ENCODE measurements at places on chromosomes 11 and 22.
A peak's percentile ranks its signal among the peaks of the same experiment; 100 is the strongest.

DNA sequence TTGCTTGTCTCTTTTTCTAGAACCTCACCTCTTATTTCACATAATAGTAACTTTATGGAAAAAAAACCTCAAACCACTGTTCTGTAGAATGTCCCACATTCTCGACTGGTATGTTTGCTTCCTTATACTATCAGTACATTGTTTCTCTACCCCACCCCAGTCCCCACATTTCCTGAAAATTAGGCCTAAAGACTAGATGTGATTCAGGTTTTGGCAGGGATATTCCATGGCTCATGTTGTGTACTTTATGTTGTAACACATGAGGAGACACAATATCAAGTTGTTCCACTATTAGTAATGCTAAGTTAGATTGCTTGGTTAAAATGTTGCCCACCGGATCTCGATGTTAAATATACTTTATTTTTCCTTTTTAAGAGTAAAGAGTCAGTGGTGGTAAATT lies 34.7 kb downstream of the DDIAS start:
- DNase-seq, result no peak

DNA sequence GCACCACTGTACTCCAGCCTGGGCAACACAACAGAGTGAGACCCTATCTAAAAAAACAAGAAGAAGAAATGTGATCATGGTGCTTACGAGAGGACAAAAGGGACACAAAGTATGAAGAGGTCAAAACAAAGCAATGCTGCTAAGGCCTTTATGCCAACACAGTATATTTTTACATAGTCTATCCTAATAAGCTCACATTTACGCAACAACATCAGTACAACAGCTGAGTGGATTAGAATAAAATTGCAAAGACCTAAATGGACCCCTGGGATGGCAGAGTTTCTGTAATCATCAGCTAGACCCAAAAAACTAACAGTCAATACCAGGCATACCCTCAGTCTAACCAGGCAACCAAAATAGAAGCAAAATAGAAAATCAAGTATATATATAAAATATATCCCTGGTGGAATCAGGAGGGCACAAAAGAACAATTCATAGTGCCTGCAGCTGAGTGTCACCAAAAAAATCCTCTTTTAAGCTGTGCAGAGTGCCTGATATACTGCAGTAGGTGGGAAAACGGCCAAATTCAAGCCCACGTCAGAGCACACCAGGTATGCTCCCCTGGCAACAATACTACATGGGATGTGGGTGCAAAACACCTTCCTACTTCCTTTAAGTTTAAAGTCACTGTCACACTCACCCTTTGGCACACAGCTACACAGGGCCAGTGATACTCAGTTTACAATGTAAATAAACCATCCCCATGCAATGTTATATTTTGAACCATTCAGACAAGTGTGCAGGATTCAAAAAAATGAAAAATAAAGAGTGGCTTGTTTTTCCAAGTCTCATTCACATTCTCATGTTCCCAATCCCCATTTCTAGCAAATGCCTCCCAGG lies 57.8 kb downstream of the RBFOX2 start:
- no peak for DNase-seq

DNA sequence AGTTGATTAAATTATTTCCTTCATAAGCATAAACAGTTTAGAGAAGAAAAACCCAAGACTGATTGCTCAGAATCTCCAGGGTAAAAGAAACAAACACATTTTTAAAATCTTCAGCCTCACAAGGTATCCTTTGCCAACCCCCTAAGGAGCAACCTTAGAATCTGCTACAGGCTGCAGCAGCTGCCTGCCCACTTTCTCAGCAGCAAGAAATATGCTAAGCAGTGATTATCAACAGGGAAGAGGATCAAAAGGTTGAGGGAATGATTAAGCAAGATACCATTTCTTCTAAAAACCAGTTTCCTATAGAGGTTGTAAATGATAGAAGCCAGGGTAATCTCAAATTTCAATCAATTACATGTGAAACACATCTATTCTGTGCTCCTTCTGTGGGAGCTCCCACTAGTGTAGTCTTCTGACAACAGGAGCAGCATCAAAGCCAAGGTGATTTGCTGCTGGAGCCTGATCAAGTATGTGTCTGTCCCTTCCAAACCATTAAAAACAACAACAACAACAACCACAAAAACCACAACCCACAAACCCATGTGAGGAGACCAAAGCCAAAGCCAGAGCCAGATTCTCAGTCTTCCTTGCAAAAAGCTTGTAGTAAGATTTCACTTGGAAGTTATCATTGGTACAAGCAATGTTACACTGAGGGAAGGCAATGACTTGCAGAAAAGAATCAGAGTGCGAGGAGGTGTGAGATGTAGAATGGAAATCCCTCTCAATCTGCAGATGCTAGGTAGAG lies 761.2 kb downstream of the DLG2 start:
- no peak for DNase-seq

GRCh38 chr11:64851831-64852351 lies 7.4 kb upstream of the CDC42BPG start:
- DNase-seq, result no peak

GRCh38 chr11:1308743-1309497 lies 512 bp downstream of the TOLLIP start:
- DNase-seq, result no peak

DNA sequence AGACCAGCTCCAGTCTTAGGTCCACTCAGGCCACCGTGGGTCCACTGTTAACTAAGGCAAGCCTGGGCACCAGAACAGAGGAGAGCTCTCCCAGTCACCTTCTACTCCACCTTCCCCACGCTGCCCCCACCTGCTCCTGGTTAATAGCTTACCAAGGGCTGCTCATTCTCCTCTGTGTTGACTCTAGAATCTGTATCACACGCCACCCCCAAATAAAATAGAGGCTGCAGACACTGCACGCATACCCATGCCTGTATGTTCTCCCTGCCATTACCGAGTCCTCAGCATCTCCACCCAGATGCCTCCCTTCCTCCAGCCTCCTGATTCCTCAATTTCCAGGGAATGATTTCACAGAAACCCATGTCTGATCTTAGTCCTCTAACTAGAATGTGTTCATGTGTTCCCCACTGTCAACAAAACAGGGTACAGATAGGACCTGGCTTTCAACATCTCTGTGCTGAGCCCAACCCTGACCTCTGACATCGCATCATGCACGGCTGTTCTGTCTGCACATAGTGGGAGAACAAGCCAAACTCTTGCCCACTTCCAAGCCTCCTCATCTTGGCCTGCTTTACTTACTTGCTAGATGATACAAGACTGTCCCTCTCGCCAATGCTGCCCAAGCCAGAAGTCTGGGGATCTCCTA lies 49.8 kb downstream of the SMCO4 start:
- no peak for DNase-seq

- no peak for DNase-seq
These were observed 13.6 kb upstream of the OR56B1 start for GRCh38 chr11:5722622-5723021.

GRCh38 chr11:105000167-105000566 lies 22.8 kb downstream of the CASP5 start:
- DNase-seq, result no peak

DNA sequence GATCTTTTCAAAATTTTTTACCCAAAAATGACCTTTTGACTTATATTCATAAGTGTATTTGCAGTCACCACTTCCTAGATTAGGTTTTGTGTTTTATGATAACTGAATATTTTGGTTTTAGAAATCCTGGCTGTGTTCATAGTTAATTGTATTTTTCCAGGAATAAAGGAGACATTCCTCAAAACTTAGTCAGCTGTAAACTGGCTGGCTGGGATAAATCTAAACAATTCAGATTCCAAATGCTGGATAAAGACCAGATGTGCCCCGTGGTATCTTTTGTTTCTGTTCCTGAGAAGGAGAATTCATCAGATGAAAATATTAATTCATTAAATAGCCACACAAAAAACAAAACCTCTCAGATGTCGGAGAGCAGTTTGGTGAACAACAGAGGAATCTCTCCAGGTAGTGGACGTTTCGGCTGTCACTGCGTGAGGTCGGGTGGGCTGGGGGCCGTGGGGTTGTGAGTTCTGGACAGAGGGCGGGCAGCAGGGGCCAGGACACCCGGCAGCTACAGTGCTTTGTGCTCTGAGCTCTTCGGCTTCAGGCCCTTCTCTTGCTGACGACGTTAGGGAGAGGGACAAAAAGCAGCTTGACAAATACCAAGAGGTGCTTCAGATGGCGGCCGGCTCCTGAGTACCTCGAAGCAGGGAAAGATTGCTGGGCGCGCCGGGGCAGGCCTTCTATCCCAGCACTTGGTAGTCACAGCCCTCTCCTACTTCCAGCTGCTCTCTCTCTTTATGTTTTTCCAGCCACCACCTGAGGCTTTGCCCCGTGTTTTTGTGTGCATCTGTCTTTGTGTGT lies 24.6 kb downstream of the MOV10L1 start:
- no peak for DNase-seq

- DNase-seq, result no peak
These were observed 396.2 kb upstream of the RAG2 start for GRCh38 chr11:36994208-36994607.

GRCh38 chr11:11858676-11859075 lies 16.9 kb downstream of the USP47 start:
- DNase-seq, result no peak

DNA sequence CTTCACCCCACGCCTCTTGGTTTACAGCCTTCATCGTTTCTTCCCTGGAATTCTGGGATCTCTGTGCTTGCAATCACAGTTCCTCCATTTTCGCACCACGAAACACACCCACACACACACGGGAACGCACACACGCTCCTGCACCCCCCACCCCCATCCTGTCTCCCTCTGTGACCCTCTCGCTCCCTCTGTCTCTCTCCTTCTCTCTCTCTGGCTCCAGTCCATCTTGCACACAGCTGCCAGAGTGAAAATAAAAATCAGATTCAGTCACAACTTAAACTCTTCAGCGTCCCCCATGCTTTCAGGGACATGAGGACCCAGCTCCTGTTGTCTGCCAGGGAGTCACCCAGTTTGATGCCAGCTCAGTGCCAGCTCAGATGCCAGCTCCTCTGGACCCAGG lies 3.0 kb downstream of the GAL start:
- no peak for DNase-seq

DNA sequence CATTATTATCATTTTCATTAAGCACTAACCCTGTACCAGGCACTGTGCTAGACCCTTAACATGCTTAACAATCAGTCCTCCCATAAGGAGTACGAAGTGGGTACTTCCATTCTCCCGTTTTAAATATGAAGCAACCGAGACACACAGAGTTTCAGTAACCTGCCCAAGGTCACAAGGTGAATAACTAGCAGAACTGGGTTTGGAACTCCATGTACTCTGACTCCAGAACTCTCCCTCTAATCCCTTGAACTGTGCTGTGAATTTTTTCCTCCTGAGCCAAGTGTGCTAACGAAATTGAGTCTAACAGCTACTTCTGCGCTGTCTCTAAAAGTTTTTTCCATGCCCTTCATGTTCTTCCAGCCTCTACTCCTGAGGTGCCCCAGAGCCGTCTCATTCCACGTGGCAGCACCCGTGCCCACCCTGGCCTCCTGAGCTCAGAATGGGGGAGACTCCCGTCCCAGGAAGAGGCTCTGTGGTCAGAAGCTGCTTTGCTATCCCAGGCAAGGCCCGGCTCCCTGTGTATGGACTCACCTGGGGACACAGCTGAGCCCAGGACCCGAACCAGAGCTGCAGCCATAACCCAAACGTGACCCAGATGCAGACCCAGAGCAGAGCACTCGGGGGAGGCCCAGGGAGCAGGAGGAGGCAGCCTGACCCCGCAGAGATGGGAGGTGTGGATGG lies 8.6 kb upstream of the TRIM29 start:
- DNase-seq, result no peak

GRCh38 chr11:36567694-36568093 lies at the start of gene RAG1:
Gene RAG1 (plus strand): TSS chr11:36568007. CDS start chr11:36573305, 5,298 bp downstream.
- DNase-seq, result no peak

- DNase-seq, result no peak
These were observed 4.4 kb downstream of the RPS19BP1 start for GRCh38 chr22:39528080-39528661.

GRCh38 chr11:24233041-24233440 lies 263.8 kb upstream of the LUZP2 start:
- DNase-seq, result no peak

- no peak for DNase-seq
These were observed 34.1 kb upstream of the ME3 start for GRCh38 chr11:86706338-86707131.

DNA sequence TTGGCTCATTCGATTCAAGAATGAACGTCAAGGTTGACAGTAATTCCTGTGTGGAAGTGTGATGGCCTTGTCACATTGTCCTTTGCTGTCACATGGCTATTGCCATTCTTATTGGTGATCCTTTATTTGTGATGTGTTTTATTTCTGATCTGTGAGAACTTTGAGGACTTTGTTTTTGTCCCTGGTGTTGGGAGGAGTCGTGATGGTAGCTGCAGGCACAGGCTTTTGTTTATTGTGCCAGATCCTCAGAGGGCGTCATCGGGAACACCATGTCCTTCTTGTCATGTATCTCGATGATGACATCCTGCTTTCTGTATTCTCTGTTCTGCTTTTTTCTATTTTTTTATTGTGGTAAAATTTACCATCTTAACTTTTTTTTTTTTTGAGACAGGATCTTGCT lies 5.6 kb downstream of the PICK1 start:
- DNase-seq, result peak; percentile 30

- DNase-seq, result no peak
These were observed 269.6 kb downstream of the MN1 start for GRCh38 chr22:27531782-27532530.

- DNase-seq, result no peak
These were observed 825.7 kb downstream of the FAM181B start for GRCh38 chr11:81907996-81908395.

GRCh38 chr11:8934742-8935488 lies 2.2 kb upstream of the C11orf16 start:
- DNase-seq, result no peak

DNA sequence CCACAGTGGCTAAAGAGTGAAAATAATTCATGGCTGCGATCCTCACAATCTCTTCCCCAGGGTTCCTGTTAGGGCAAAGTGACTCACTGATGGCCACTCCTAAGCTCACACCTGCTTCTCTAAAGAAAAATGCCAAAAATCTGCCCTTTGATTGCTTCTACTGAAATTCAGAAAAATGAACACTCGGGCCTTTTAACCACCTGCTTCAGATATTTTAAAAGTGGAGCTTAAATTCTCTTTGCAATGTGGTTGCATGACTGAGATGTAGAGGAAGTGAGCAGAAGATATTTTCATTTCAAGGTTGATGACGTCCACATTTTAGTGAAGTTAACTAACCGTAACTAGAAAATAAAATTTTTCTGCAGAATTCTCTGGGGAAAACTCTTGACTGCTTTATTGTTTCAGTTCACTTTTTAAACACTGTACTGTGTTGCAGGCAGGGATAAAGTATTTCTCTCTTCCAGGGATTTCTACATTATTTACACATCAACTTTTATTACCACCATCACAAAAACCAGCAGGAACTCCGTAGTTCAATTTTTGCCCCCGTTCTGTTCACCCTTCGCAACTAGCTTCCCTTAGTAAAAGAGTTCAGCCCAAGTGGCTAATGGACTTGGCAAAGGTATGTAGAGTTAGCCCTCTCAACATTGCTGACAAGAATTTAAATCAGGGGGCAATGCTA lies 8.5 kb downstream of the RAB30 start:
- DNase-seq, result no peak

All from C1 segment of cervical spinal cord (tissue), 14 donors.